NCI-H524 treated with DMSO at 0.1 percent for 48 hours (cell line): ENCODE measurements at places on chromosomes 4 and X.

DNA sequence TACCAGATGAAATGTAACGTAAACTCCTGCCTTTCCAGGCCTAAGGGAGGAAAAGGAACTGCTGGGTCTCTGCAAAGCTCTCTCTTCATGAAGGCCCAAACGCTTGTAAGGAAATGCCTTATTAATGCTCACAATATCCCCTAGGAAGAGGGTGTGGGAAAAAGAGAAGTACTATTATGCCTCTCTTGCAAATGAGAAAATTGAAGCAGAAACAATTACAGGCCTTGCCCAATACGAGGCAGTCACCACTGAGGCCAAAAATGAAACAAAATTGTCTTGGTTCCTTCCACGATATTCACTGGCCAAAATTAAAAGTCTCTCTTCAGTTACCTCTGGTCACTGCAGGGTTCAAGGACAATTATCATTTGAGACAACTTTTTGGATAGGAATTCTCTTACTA lies 3.2 kb downstream of the SCARB2 start:
- no peak for DNase-seq

DNA sequence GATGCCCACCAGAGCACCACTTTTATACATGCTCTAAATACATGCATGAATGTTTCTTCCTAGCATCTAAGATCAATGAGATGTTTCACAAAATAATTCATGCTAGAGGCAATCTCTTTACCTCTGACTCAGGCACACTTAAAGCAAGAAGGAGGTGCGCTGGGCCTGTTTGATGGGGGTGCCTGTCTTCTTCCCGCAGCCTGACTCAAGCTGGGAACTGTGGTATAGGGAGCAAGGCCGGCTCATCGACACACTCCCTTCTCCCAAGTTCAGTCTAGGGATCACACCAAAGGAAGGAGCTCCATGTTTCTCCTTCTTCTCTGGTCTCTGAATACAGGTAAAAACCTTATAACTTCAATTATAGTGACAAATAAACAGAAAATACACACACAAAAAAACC lies 333.8 kb upstream of the MAD2L1 start:
- no peak for DNase-seq

DNA sequence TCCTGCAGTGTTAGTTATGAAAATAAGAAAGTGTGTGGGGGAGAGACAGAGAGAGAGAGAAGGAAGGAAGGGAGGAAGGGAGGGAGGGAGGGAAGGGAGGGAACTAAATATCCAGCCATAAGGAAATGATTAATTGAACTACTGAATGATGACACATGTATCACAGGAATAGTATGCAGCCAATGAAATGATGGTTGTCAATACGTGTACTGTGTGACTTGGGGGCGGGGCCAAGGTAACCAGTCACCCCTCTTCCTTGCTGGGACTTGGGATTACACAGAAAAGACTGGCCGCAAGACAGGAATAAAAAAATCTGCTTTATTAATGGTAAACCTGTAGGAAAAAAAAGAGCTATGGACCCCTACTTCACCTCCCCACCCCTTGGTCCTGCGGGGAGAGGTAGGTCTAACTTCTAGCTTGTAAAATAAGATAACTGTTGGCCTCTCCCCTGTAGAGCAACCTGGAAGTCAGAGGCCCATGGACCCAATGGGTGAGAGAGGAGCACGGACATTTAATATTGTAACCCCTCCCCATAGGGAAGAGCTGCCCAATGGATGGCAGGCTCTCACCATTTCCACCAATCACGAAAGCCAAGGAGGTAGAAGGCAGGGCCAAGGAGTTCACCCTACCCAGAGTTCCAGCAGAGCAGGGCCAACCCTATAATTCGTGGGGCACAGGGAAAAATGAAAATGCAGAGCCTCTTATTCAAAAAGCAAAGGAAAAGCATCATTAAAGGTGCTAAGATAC lies 7.4 kb downstream of the PPP2R2C start:
- no peak for DNase-seq

DNA sequence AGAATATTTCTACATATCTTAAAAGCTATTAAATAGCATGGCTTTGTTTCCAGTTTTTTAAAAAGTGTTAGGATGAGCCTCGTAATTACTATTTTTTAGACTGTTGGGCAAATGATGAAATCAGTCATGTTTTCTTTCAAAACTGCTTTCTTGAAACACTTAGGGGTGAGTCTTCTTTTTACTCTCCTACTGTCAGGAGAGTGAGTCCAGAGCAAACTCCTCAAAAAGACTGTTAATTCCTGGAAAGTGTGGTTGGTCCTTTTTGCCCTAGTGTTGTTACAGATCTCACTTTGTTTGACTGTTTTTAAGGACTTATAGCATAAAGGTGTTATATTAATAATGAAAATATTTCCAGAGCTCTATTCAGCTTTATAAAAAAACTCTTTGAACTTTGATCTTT lies 6.3 kb downstream of the GSTCD start:
- DNase-seq, result no peak

- DNase-seq, result no peak
Observed at GRCh38 chr4:72275381-72275780, 243.6 kb downstream of the NPFFR2 start.

DNA sequence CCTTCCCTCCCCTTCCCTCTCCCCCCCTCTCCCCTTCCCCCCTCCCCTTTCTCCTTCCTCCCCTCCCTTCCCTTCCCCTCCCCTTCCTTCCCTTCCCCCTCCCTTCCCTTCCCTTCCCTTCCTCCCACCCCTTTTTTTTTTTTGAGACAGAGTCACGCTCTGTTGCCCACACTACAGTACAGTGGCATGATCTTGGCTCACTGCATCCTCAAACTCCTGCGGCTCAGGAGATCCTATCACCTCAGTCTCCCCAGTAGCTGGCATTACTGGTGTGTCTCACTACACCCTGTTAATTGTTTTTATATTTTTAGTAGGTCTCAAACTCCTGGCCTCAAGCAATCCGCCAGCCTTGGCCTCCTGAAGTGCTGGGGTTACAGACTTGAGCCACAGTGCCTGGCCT lies 66.6 kb downstream of the TBC1D9 start:
- no peak for DNase-seq

DNA sequence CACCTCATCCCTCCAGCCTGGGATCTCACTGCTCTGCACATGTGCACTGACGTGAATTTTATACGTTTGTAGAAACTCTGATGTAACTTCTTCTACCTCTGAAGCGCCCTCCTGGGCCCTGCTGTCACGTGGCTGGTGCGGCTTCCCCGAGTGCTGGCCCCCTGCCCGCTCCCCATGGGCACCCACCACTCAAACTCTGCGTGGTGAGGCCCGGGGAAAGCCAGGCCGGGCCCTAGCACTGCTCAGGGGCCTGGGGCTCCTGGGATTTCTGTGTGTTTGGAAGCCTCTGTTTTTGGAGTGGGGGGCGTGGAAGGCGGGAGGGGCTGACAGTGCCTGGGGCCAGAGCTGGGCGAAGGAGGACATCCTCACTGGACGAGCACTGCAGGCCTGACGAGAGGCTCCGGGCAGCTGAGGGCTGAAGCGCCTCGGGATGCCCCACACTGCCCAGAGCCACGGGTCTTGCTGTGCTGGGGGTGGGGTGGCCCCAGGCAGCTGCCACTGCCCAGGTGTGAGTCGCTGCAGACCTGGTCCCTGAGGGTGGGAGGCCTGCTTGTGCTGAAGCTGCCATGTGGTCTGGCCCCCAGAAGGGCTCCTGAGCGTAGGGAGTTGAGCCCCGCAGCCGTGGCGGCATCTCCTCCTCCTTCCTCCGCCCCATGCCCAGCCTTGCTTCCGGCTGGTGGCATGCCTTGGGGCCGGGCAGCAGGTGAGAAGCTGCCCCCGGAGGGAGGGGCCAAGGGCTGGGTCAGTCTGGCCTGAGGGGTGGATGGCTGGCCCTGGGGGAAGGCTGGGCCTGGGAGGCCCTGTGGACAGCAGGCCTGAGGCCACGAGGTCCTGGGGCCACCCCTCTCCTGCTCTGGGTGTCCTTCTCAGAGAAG lies 7.7 kb downstream of the NAT8L start:
- no peak for DNase-seq

DNA sequence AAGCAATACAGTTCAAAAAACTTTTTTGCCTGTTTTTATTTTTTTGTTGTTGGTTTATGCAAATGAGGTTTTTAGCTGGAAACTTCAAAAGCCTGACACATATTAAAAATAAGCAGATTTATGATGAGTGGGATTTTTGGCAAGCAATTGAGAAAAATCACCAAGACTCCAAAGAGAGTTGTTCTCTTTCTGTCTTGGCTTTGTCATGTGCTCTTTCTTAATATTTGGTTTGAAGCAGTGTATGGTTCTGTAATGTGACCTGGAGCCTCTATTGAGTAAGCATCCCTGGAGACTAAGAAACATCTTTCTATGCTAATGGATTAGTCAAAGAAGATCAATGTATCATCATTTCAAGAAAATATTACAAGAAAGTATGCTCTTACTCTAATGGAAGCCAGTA lies 11.7 kb downstream of the TRIM2 start:
- no peak for DNase-seq

GRCh38 chrX:110791071-110791470 lies 4.5 kb downstream of the CHRDL1 start:
- DNase-seq, result no peak

GRCh38 chrX:118360429-118361125 lies 14.7 kb downstream of the WDR44 start:
- DNase-seq, result no peak

GRCh38 chr4:26144526-26145155 lies 176.2 kb upstream of the RBPJ start:
- no peak for DNase-seq

DNA sequence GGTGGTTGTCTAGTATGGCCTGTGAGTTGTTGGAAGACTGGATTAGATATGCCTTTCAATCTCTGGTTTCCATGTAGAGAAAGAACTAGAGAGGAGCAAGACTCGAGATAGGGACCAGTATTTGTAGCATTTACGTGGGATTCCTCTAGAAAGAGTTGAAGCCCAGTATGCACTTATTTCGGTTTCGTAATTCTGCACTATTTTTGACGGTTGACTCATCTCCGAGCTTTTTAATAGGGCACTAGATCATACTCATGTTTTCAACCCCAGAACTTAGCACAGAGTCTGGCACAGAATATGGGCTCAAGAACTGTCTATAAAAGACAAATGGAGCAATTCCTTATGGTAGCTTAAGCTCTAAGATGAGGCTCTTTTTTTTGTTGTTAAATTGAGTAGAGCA lies 15.7 kb downstream of the HELT start:
- DNase-seq, result no peak

GRCh38 chr4:174538123-174538875 lies 16.0 kb upstream of the HPGD start:
- DNase-seq, result no peak

DNA sequence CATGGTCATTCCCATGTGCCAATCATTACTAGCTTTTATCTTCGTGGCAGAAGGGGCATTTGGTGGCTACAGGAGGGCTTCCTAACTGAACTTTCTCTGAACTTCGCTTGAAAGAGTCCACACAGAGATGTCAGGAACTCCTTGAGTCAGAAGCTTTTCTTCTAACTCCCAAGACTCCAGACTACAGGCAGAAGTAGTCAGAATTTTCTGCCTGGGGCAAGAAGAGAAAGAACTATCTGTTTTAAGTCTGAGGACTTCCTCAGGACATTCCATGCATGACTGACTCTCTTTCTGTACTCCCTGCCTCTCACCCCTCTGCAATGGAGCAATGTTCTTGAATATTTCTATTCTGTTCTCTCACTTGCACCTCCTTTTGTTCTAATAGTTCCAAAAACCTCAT lies 170.5 kb upstream of the TBC1D9 start:
- no peak for DNase-seq

DNA sequence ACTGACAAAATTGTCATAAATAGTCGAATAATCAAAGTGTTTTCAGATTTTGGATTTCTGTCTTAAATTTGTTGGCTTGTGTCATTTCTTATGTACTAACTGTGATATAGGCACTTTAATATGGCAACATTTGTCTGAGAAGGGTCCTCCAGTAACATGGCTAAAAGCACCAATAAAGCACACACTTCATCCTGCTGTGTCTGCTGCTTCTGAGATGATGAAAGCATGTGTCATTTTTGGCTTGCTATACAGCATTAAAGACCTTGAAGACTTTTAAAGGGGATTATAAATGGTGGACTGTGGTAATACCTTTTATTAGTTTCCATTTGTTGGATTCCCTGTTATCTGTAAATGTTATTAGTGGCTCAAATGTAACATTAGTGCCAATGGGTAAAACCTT lies 551.8 kb upstream of the GRID2 start:
- DNase-seq, result peak; percentile 3

DNA sequence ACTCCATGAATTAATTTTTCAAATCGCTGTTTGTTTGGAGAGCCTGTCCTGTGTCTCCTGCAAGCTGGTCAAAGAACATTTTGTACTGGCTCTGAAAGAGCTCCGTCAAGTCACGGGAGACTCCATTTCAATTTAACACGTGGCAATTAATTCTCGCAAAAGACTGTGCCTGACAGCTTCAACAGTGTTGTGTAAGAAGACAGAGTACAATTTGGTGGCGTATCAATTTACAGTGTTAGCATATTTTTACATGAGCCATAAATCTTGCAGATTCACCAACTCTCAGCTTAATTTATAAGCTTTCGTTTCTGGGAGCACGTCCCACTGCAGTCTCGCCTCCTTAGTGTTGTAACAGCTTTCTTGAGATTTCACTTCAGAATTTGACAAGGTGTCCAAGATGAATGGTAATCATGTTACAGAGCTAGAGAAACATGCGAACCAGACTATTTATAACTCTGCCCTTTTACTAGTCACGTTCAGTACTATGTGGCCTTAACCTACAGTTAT lies 70.8 kb downstream of the RWDD4 start:
- DNase-seq, result no peak

DNA sequence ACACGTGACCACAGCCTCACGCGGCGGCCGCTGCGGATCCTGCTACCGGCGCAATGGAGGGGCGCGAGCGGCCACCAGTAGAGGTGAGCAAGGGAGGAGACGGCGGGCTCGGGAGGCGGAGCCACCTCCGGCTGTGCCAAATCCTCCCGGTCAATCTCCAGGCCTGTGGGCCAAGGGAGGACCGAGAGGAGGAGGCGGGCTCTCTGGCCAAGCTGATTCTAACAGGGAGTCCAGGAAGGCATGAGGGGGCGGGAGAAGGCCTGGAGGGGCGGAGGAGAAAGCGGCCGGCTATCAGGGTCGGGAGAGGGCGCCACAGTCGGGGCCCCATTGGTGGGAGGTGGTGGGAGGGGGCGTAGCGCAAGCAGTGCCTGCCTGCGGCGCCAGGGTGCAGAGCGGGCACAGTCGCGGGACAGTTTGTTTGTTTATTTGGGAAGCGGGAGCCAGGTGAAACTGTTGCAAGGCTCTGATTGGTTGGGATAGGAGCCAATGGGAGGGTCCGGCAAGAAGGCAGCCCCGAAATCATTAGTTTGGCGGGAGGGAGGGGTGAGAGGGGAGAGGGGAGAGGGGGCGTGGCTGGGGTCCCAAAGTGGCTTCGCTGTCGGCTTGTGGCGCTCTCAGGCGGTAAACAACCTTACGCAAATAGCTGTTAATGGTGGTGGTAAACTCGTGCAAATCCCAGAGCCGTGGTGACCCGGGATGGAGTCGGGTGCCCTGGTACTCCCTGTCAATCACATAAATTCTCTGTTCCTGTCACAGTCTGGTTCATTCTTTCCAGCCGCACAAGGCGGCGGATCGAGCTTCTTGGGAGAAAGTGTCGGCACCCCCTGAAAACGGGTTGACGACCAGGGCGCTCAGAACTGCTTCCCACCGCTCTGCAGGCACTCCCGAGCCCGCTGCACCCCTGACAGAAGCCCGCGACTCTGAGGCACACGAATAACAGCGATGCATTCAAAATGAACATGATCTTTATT lies at the start of gene IRS4:
TSS of gene IRS4 (minus strand) at position 55 of the 971 bp plus-strand sequence.
- DNase-seq, result peak; percentile 46

- DNase-seq, result no peak
Observed at GRCh38 chr4:88822034-88822789, 124.6 kb upstream of the NAP1L5 start.

- no peak for DNase-seq
Observed at GRCh38 chr4:26692014-26692726, 108.3 kb downstream of the TBC1D19 start.

- no peak for DNase-seq
Observed at GRCh38 chrX:150143721-150144440, 205.6 kb upstream of the EOLA2 start.
